ENCODE measurements at places on chromosomes 7 and 10.

DNA sequence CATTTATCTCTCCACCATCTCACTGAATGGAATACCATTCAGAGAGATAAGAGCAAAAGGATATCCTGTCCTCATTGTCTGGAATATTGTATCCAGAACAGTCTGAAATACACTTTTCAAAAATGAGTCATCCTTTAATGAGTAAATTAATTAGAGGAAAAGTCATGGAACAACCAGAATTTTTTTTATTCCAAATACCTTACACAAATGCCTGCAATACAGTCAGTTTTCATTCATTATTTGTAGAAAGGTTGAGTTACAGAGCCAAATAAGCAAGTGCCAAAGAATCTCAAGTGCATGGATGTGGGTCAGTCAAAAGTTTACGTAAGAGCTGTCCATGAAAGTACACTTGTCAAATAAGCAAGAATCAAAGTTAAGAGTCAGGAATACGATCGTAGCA, 482.6 kb downstream of the IPMK start:
- DNase-seq = no peak

DNA sequence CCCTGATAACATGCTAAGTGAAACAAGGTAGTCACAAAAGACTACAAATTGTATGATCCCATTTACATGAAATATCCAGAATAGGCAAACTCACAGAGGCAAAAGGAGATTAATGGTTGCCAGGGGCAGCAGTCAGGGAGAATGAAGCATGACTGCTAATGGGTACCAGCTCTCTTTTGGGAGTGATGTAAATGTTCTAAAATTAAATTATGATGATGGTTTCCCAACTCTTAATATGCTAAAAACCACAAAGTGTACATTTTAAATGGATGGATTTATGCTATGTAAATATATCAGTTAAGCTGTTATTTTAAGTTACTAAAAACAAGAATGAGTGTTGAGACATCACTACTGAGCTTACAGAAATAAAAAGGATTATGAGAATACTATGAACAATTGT, 12.6 kb downstream of the CYP51A1 start:
- no peak for DNase-seq

DNA sequence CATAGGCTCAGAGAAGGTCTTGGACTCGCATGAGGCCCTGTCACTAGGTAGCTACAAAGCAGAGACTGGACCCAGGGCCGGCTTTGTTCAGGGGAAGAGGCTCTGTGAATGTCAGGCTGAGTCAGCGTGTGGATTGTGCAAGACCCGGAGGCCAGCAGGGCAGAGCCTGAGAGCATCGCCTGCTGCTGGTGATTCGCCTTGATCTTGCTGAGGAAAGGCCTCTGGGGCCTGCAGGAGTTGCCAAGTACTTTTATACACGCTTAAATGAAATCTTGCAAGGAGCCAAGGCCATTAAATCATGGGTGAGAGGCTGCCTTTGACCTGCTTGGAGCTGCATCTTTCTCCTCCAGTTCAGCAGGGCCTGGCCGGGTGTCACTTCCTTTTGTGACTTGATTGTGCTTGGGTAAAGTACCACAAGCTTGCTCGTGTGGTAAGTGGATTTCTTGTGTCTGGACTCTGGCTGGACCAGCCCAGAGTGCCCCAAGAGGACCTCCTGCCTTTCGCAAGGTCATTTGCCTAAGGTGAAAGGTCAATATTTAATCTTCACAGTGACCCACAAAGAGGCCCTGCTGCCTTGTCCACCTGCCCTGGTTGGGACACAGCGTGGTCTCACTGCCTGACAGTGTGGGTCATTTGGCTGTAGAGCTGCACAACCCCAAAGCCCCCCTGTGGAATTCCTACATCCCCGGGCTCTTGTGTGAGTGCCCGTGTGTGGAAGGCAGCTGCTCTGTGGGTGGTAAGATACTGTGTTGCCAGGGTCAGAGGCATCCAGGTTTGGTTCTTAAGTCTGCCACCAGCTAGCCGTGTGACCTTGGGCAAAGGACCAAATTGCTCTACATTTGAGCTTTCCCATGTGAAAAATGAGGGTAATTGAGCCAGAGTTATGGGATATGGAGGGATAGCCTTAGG, 38.6 kb upstream of the SH2D4B start:
- peak; percentile 73 for DNase-seq

DNA sequence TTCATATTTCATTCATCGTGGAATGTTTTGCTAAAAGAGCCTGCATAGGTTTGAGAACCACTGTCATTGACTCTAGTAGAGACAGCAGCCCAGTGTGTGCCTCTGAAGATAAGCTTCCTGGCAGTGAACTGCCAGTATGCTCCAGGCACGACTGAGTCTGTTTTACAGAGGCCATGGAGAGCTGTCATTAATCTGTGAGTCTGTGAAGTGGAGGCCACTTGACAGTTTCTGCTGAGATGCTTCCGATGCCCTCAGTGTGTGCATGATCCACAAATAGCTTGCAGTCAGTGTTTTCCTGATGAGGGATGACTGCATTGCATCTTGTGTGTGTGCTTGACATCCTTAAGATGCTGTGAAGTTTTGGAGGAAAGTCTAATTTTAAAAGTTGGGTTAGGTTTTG, 162.2 kb downstream of the PFKFB3 start:
- DNase-seq = no peak

- DNase-seq = no peak
These were observed 1.3 kb upstream of the CCDC136 start for GRCh38 chr7:128790315-128791041.

- peak; percentile 12 for DNase-seq
These were observed 194.3 kb downstream of the ZMYND11 start for GRCh38 chr10:329361-330099.

- DNase-seq = no peak
These were observed 22.6 kb upstream of the AKR1C3 start for GRCh38 chr10:5071411-5072198.

DNA sequence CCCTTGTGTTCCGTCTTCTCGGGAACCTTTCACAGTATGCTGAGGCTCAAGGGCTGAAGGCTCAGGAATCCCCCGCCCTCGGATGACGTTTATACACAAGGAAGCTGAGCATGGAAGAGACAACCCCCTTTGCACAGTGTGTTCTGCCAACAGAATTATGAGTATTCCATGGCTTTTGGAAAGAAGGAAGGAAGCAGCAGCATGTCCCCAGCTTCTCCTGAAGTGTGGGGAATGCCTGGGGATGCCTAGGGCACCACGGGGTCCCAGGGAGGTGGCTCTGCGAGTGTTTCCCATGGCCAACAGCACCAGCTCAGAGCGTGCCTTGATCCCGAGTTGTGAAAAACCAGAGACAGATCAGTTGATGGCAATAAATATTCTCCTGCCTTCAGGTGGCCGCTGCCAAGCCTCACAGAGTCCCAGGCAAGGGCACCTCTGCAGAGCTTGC, 88.8 kb upstream of the DDC start:
- DNase-seq = no peak

DNA sequence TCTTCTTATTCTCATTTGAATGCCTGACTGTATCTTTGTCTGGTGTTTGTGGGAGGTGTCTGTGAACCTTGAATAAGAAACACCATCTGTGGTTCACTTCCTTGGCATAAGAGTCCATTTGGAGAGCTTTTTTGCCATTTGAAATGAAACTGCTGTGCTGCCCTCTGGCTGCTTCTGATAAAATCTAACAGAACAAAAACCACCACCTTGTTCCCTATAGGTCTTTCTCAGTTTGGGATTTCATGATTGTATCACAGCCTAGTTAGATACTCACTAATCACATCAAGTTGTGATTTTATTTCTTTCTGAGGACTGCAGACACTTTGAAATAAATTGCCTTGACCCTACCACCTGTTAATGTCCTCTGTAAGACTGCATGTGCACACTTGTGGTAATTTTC, 102.7 kb upstream of the FAM13C start:
- no peak for DNase-seq

DNA sequence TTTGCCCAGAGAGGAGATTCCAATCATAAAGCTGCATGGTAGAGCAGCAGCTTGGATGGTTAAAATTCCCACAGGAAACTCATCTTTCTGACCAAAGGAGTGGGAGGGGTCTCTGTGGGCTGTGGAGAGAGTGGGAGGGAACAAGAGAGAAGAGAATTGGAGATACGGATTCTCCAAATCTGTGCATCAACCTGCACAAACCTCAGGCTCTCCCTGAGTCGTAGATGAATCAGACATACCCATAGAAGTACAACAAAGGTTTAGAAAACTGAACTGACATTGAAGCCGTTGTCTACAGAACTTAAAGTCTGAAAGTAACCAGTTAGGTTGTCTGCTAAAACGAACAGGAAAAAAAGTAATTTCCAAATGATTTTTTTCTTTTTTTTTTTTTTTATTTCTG, 41.9 kb downstream of the CYCS start:
- no peak for DNase-seq

- DNase-seq = no peak
These were observed at the start of gene CALD1 for GRCh38 chr7:134778941-134779740. Gene CALD1, plus strand, starts transcription at chr7:134779634. Its CDS starts 88,100 bp downstream, at chr7:134867734.

DNA sequence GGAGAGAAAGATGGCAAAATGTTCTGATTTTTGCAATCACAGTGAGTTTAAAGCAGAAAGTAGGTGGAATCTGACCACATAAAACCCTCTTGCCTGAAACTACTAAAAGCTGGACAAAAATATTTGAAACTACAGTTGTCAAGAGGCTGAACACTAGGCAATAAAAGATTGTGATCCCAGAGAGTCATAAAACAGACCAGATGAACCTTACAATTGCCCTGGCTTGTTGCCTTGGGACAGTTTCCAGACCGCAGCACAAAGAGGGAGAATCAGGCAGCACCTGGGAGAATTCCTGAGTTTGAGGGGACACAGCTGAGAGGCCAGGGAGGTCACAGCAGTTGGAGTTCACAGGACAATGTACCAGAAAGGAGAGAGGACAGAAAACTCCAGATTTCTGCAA, 107.3 kb upstream of the NANOS1 start:
- DNase-seq = no peak

GRCh38 chr7:127245002-127245401, 7.7 kb downstream of the GRM8 start:
- no peak for DNase-seq

DNA sequence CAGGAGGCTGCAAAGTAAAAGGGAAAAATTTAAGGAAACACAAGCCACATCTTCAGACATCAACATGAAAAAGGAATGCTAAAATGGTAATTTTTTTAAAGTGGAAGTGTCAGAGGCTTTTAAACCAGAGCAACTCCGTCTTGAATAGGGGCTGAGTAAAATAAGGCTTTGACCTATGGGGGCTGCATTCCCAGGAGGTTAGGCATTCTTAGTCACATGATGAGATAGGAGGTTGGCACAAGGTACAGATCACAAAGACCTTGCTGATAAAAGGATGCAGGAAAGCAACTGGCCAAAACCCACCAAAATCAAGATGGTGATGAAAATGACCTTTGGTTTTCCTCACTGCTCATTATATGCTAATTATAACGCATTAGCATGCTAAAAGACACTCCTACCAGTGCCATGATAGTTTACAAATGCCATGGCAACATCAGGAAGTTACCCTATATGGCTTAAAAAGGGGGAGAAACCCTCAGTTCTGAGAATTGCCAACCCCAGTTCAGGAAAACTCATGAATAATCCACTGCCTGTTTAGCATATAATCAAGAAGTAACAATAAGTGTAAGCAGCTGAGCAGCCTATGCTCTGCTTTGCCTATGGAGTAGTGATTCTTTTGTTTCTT, 128.3 kb downstream of the SKAP2 start:
- no peak for DNase-seq

- no peak for DNase-seq
These were observed 4.4 kb upstream of the FRAT1 start for GRCh38 chr10:97314671-97315070.

- no peak for DNase-seq
These were observed 86.4 kb downstream of the CDK6 start for GRCh38 chr7:92749832-92750446.

- no peak for DNase-seq
These were observed 14.5 kb downstream of the CAPZA2 start for GRCh38 chr7:116876664-116877442.

- no peak for DNase-seq
These were observed 112.8 kb downstream of the PTEN start for GRCh38 chr10:87976101-87976743.

DNA sequence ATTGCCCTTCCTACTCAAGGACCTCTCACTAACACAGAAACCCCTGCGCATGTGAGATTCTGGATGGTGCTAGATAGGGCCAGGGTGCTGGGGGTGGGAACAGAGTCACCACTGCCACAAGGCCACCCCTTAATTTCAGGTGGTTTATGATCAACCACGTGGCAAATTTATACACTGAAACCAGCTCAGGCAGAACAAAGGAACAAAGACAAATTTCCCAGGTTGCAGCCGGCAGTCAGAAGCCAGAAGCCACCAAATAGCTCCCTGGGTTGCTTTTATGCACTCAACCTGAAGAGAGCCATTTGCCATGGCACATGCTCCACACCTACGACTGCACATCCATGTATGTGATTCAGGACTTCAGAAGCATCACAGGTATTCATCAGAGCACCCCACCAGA, 2.5 kb downstream of the VOPP1 start:
- peak; percentile 51 for DNase-seq

DNA sequence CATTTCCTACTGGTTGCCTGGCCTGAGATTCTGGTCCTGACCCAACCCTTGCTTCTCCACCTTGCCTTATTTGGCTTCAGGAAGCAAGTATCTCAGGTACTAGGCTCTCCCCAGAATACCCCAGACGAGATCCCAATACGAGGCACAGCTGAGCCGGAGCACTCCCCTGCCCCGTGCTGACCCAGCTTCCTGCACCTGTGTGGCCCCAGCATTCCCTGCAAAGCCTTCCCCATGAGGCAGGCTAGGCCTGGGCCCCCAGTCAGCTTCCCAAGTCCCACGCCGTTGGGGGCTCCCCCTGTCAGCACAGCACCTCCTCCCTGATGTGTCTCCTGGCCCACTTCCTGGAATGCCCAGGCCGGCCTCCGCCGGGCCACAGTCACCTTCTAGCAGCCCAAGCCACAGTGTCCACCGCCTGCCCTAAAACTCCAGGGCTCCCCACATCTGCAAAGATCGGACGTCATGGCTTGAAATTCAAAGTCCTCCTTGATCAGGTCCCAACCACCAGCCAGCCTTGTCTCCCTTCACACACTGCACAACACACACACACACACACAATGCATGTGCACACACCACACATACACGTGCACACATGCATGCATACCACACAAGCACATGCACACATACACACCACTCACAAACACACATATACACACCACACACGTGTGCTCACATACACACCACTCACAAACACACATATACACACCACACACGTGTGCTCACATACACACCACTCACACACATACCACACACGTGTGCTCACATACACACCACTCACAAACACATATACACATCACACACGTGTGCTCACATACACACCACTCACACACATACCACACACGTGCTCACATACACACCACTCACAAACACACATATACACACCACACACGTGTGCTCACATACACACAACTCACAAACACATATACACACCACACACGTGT, 78.9 kb upstream of the FOXK1 start:
- DNase-seq = no peak

DNA sequence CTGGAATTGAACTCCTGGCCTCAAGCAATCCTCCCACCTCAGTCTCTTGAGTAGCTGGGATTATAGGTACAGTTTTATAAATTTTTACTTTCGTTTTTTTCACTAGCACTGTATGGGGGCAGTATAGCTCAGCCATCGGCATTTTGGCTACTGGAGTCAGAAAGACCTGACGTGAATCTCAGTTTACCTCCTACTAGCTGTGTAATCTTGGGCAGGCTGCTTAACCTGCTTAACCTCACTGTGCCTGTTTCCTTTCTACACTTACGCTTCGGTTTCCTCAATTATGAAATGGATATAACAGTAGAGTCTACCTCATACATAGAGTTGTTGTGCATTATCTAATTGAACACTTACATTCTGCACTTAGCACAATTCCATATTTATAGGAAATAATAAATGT, 16.7 kb downstream of the STN1 start:
- no peak for DNase-seq
